Frontal cortex (tissue), 4 donors: ENCODE measurements at places on chromosomes 7 and 10.

GRCh38 chr7:133139350-133139749 lies 57.5 kb upstream of the CHCHD3 start:
- DNase-seq = no peak

GRCh38 chr7:105285118-105285874 lies 103.4 kb downstream of the SRPK2 start:
- no peak for DNase-seq

GRCh38 chr10:77031531-77032187 lies 605.9 kb downstream of the KCNMA1 start:
- no peak for DNase-seq

DNA sequence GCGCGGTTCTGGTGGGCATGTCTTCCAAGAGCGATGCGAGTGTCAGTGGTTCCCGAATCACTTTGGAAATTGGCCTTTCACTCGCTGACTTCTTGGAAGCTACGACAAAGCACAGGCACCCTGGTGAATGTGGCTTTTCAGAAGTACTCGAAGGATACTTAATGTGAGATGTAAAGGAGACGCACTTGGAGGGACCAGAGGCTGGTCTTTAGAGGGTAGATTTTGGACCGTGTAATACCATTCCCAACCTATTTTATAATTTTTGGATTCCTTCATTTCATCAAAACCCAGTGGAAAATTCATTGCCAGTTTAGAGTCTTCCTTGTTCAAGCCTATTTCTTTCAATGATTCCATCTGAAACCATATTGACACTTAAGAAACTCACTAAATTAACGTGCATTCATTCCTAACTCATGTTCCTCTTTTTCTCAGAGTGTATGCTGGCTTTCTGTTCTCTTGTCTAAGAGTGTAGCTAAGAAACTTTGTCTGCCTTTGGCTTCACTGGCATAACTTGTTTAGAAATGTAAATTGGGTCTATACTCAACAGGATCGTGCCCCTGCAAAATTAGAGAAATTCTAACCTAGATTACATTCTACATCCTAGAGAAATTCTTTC lies 645 bp upstream of the COPG2 start:
- DNase-seq = no peak

DNA sequence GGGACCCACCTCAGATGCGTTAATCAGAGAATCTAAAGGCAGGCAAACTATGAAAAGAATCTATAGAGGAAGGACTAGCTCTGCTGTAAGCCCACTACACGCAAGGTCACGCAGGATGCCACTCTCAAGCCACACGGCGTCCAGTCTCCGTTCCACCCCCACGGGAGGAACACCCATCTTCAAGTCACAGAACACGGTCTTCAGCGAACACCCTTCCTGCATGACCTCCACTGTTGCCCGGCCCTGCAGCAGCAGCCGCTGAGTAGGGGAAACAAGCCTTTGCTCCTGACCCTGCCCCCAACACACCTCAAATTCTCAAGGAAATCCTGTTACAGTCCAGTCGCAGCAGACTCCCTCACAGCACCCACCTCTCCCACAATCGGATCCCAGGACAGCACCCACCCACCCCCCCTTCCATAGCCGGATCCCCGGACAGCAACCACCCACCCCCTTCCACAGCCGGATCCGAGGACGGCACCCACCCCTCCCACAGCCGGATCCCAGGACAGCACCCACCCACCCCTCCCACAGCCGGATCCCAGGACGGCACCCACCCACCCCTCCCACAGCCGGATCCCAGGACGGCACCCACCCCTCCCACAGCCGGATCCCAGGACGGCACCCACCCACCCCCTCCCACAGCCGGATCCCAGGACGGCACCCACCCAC lies 133.7 kb downstream of the DIP2C start:
- DNase-seq = no peak

GRCh38 chr10:122490786-122491680 lies 29.7 kb downstream of the HTRA1 start:
- DNase-seq = no peak
